Brain (organoid and tissue), 16 donors: ENCODE measurements at places on chromosomes 16 and 17. TPM values are rescaled to one million over a fixed set of nuclear protein-coding genes. Genes with fewer than 3 reads are reported as not detected.

DNA sequence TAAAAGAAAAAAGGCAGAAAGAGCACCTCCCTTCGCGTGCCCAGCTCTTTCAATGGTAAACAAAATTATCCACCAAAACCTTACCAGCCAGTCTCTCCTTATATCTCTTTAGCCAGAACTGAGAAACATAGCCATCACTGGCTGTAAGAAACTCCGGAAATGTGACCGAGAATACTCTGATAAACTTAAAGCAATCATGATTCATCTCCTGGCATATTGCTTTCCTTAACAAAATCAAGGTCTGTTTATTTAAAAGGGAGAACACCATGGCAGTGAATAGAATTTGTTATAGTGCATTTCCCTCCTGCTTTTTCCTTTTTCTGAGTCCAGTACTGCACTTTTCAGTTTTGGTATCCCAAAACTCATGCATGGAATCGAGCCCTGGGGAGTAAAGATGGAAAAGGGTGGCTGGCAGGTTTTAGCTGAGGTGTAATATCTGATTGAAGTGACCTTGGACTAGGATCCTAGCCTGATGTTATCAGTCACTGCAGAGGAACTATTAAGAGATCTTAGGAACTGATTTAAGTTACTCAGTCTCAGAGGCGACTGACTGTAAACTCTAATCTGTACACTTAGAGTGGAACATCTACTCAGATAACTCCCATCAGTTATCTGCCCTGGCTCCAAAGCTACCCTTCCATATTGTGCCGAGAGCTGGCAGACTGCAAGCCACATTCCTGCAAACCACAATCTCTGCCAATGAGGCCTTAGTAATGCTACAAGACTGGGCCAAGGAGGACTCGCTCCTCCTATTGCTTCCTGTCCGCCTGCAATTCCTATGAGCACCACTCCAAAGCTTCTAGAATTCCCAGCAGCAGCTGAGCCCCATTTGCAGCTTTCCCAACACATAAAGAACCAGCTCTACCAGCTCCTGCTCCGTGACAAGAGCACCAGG is 7.4 kb upstream of the COX10 start:
- no peak for DNase-seq

- DNase-seq = peak; percentile 84
Observed at GRCh38 chr17:797236-797840, 15.2 kb downstream of the MRM3 start.

DNA sequence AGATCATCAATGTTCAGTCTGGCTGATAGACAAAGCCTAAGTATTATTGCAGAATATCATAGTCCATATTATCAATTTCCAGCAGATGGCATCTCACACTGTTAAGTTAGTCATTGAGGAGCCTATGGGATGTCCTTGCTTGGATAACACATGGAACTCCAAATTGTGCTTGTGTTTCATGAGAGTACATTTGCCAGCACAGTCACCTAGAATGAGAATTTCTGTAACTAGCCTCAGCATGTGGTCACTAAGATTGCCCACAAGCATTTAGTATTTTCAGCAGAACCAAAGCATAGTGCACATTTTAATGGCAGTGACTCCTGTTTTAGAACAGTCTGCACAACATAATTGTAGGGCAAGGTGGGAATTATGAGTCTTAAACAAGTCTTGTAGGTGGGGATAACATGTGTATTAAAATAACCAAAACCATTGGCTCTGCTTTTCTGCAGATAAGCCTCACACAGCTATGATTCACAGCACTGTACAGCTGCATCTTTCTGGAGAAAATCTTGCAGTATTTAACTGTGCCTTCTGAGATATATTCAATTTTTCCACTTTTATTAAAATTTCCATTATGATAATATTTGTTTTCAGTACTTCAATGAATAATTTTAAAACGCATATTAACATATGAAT is 882.8 kb upstream of the SOX9 start:
- peak; percentile 69 for DNase-seq

- DNase-seq = peak; percentile 49
Observed at GRCh38 chr17:4444782-4445473, 11.2 kb downstream of the SPNS3 start.

Gene NFAT5
- 6.5 TPM for polyA plus RNA-seq

Gene PRSS22
- not detected for polyA plus RNA-seq

Gene SLC4A1
- 0.34 TPM for polyA plus RNA-seq

DNA sequence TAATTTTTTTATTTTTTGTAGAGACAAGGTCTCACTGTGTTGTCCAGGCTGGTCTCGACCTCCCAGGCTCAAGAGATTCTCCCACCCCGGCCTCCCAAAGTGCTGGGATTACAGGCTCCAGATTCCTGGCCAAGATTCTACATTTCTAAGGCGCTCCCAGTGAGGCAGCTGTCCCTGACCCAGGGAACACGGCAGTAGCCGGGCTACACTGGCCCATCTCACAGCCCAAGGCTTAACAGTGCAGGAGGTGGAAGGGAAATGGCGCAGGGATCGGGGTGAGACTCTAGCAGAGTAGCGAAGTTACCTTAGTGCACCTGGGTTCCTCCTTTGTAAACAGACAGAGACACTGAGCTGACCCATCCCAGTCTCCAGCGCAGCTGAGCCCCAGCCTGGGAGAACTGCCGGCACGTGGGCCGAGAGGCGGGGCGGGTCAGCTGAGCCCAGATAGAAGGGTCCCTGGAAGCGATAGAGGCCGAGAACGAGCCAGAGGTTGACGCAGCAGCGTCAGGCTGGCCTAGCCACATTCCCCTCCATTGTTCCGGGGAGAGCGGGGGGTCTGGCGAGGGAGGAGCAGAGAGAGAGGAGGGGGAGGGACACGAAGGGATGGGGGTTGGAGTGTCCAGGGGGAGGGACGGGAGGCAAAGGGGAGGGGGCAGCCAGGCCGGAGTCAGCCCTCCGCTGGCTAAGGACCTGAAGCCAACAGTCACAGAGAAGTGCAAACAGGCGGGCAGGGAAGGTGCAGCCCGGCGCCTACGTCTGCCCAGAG is 2.5 kb downstream of the CARHSP1 start:
- DNase-seq = peak; percentile 69

Gene SHISA9
- 38.5 TPM for polyA plus RNA-seq

Gene DPH1
- 18.6 TPM for polyA plus RNA-seq

Gene CPNE7
- 3.7 TPM for polyA plus RNA-seq
